Caco-2 (cell line): ENCODE measurements at places on chromosomes 1 and 21. TPM values are rescaled to one million over a fixed set of nuclear protein-coding genes. Genes with fewer than 3 reads are reported as not detected.

DNA sequence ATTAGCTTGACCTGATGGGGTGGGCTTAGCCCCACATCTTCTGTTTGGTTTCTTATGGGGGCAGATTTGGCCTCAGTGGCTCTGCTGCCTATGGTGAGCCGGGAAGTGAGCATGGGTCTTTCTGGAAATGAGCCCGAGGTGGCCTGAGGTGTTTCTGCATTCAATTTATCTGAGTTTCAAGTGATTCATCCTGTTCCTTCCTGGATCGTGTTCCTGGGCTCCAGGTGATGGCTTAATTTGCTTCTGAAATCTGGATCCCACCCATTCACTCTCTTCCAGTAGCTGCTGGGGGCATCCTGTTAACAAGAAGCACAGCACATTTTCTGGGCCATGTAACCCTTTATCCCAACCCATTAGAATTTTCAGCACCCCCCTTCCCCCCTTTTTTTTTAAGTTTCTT is 324.6 kb downstream of the CAMTA1 start:
- DNase-seq: no peak

- no peak for DNase-seq
Observed at GRCh38 chr21:31946231-31946630, 73.4 kb downstream of the HUNK start.

DNA sequence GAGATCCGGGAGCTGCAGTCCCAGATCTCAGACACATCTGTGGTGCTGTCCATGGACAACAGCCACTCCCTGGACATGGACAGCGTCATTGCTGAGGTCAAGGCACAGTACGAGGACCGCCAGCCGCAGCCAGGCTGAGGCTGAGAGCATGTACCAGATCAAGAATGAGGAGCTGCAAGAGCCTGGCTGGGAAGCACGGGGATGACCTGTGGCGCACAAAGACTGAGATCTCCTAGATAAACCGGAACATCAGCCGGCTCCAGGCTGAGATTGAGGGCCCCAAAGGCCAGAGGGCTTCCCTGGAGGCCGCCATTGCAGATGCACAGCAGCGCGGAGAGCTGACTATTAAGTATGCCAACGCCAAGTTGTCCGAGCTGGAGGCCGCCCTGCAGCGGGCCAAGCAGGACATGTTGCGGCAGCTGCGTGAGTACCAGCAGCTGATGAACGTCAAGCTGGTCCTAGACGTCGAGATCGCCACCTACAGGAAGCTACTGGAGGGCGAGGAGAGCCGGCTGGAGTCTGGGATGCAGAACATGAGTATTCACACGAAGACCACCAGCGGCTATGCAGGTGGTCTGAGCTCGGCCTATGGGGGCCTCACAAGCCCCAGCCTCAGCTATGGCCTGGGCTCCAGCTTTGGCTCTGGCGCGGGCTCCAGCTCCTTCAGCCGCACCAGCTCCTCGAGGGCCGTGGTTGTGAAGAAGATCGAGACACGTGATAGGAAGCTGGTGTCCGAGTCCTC is 25.5 kb downstream of the ETV3L start:
- peak; percentile 75 for DNase-seq

Gene KLF17
- not detected in 2 replicates for total RNA-seq

DNA sequence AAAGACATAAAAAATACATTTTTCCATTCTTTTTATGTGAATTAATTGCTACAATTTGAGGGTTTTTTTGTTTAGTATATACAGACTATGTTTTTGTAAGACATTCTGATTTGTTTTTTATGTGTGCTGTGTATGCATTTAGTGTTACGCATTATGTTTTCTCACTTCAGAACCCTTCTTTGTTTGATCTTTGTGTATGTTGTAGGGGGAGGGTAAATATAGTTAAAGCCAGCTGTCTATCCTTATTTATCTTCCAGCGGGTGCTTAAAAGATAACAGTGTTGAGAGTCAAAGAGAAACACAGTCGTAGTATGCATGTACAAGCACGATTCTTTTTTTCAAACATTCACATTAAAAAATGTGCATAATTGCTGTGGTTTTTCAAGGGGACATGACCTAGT is 97.5 kb upstream of the KIAA1614 start:
- no peak for DNase-seq

DNA sequence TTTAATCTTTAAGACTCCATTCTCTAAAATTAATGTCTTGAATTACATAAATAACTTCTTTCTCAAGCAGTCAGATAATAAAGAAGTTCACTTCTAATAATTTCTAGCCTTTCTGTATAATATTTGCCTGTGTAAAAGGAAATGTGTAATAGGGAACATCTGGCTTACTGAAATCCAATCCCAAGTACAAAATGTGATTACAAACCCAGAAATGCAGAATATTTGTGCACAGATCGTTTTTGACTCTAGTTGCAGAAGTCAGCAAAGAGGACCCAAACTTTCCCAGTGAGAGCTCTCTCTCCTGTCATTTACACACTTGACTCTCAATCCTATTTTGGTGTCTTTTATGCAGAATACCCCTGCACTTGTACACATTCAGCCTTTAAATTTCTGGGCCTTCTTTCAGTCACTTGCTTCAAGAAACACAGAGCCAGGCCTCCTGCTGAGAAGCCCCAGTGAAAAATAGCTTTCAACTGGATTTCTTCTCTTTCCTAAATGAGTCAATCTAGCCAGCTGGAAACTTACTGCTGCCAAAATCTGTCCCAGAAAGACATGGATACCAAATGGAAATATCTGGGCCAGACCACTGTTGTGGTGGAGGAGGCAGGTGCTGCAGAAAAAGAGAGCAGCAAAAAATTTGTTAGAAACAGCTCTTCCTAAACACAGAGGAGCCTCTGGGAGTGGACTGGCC is 68.5 kb upstream of the ADAM30 start:
- DNase-seq: no peak

GRCh38 chr1:193019442-193020026 is 39.6 kb downstream of the UCHL5 start:
- peak; percentile 63 for DNase-seq

Gene OR10J1
- total RNA-seq: not detected in 2 replicates

- DNase-seq: no peak
Observed at GRCh38 chr1:112396653-112397471, 848 bp downstream of the CTTNBP2NL start.

Gene HTR6
- total RNA-seq: not detected in 2 replicates

DNA sequence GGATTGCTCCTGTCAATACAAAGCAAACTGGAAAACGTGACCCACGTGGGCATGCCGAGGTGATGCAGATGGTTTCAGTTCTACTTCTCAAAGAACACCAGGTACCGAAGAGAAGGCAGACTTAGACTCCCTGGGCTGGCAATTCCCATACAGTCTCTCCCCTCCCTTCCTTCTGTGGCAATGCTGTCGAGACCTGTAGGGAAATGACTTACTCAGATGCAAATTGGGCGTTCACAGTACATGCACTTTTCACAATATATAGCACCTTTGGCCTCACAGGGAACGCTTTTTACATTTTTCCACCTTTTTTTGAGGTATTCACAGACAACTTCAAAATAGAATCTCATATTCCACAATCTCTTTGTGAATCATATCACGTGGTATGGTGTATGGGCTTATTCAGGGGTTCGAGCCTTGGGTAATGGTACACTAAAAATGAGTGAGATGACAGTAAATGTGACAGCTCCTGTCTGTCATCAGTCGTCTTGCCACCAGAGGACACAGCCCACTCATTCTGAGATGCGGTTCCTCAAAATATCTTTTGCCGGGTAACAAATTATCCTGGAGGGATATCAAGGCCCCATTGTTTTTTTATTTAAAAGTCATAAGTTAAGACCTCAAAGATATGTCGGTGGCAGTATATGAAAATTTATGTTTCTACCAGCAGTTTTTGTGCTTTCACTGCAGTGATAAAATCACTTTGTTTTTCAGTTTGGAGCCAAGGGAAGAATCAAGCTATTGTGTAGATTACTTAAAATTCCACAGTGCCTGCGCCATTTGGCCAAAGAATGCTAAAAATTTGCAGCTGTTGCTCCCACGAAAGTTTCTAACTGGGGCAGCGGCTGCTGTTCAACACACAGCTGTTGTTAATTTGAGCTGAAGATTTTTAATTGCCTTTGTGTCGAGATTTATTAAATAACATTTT is 168.4 kb downstream of the ZZZ3 start:
- no peak for DNase-seq

Gene GGPS1
- total RNA-seq: 40.4 and 45.3 TPM in 2 replicates

GRCh38 chr1:117809764-117810163 is 119.7 kb downstream of the GDAP2 start:
- no peak for DNase-seq

- DNase-seq: no peak
Observed at GRCh38 chr1:108560189-108560873, 431 bp downstream of the EEIG2 start.

- no peak for DNase-seq
Observed at GRCh38 chr1:93995837-93996536, 86.8 kb upstream of the GCLM start.
